Left lobe of liver (tissue), 2 donors: ENCODE measurements at places on chromosomes 5 and 9. TPM values are rescaled to one million over a fixed set of nuclear protein-coding genes. Genes with fewer than 3 reads are reported as not detected.

The CDKN2A gene
- total RNA-seq = 0.55 TPM

DNA sequence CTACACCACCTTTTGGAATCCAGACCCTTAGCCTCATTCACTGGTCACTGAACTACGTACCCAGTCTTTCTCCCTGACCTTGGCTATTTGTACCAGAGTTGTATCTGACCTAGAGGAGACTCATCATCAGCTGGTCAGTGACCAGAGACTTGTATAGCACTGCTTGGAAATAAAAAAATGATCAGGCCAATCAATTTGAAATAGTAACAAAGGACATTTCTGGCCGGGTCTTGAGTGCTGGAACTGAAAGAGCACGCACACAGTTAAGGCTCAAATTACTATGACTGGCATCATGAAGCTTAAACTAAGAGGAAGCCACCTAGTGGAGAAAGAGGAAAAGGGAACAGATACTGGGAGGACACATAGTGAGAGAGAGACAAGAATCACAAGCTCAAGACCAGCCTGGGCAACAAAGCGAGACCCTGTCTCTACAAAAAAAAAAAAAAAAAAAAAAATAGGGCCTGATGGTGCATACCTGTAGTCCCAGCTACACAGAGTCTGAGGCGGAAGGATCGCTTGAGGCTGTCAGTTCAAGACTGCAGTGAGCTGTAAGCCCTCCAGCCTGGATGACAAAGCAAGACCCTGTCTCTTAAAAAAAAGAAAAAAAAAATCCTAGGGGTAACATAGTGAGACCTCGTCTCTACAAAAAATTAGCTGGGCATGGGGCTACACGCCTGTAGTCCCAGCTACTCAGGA is 12.8 kb upstream of the SRP19 start:
- DNase-seq = no peak

- no peak for DNase-seq
Observed at GRCh38 chr5:9888501-9888901, 258.4 kb upstream of the TAS2R1 start.

- DNase-seq = no peak
Observed at GRCh38 chr5:16489322-16489791, 23.8 kb upstream of the ZNF622 start.

The UBTD2 gene
- 7.1 TPM for total RNA-seq

GRCh38 chr5:96812851-96813250 is 5.1 kb upstream of the ERAP1 start:
- no peak for DNase-seq

The ANKH gene
- total RNA-seq = 75.9 TPM
